ENCODE measurements at places on chromosomes 11 and 22.

DNA sequence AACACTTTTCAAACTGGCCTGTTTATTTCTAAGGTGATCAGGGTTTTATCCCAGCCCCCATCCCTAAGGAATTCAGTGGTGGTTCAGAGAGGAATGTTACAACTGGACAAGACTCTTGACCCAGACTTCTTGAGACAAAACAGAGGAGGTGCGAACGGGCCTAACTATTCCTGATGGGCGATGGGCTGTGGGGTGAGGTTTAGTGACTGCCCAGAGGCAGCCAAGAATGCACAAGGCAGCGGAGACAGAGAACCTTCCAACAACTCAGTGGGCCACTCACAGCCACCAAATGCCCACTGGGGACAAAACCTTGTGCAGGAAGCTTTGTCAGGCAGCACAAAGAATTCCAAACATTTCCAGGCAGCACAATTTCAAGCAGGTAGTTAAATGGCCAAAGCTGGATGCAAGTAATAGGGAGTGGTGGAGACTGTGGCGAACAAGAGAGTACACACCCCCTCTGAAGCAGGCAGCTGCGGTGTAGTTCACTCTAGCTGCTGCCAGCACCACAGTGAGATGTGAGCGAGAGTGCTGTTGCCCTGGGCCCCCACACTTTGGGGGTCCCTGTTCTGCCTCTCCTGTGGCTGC is 29.2 kb downstream of the SCUBE1 start:
- no peak for DNase-seq

DNA sequence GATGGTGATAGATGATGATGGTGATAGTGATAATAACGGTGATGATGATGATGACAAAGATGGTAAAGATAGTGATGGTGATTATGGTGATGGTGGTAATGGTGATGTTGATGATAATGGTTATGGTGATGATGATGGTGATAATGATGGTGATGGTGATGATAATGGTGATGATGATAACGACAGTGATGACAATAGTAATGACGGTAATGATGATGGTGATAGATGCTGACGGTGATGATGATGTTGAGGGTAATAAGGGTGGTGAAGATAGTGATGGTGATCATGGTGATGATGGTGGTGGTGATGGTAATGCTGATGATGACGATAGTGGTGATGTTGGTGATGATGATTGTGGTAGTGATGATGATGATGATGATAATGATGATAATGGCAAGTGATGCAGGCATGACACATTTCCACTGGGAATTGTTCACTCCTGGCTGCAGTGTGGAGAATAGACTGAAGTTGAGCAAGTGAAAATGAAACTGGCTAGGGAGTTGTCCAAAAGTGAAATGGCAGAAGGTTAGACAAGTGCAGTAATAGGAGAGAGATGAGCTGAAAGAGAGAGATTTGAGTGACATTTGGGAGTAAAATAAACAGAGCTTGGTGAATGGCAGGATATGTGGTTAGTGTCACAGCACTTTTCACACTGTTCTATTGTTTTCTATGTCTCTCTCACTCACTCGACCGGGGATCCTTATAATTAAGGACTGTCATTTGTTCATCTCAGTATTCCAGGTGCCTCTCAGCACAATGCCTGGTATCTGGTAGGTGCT is 992.5 kb downstream of the OPCML start:
- no peak for DNase-seq

- DNase-seq, result no peak
Observed at GRCh38 chr11:44208976-44209603, 100.8 kb downstream of the ALX4 start.

DNA sequence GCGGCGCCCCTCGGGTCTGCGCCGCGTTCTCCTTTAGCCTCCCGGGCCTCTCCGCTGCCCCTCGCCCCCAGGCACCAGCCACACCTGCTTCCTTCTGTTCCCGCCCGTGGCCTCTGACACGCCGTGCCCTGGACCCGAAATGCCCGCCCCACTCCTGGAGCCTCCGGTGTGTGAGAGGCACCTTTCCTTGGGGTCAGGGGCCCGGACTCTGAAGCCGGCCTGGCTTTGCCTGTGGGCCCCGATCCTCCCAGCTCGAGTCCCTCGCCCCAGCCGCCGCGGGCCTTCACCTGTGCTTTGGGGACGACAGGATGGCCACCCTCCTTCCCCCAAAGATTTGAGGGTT is 661 bp upstream of the CDPF1 start:
- peak; percentile 9 for DNase-seq

DNA sequence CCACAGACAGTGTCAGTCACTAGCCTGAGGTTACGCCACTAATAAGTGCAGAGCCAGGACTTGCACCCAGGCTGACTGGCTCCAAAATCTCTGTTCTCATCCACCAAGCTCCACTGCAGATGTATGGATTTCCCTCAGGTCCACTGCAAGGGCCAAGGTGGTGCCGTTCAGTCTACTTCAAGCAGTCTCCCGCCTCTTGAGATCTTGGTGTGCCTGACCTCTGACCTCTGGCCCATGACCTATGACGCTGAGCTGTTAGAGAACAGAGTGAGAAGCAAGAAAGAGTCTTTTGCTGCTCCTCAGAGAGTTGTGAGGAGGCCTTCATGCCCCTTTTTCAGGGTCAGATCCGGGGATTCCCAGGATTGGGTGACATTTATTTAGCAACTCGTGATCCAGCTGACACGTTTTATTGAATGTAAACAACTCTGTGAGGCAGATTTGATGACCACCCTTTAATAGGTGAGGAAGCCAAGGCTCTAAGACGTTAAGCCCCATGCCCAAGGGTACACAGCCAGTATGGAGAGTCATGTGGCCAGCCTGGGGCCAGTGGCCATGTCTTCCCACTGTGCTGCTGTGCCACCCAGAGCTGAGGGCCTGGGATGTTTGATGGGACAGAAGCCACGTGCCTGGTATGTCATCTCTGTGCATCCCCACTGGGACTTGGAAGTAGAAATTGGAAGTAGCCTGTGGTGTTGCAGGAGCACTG is 25.2 kb downstream of the DCPS start:
- DNase-seq, result no peak

DNA sequence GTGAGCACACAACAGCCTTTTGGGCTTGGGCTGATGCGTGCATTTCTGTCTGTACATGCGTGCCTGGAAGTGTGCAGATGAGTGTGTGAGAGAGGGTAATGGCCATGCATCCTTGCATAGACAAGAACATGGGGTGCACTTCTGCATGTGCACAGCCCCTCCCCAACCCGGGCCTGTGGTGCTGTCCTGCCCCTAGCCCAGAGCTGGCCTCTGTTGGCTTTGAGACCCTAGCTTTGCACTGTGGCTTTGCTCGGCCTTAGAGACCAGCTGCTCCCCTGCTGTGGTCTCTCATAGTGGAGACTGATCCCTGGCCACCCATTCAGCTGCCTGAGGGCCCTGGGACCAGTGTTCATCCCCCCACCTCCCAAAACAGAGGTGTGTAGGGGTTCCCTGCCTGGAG is 25.4 kb downstream of the ST3GAL4 start:
- DNase-seq, result no peak

DNA sequence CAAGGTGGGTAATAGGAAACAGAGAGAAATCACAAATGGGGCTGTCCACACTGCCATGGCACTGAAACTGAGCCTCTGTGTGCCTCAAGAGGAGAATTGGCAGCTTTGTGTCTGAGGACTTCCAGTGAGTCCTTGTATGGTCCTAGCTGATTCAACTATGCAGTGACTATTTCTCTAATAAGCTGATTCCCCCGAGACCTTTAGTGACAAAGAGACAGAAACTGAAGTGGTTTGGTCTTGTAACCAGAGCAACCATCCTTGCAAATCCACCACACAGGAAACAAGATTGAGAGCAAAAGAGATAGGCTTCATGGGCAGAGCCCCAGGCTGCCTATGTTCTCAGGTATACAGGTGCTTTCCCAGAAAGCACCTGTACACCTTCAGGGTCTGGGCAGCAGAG is 1038.5 kb downstream of the NTM start:
- DNase-seq, result no peak

DNA sequence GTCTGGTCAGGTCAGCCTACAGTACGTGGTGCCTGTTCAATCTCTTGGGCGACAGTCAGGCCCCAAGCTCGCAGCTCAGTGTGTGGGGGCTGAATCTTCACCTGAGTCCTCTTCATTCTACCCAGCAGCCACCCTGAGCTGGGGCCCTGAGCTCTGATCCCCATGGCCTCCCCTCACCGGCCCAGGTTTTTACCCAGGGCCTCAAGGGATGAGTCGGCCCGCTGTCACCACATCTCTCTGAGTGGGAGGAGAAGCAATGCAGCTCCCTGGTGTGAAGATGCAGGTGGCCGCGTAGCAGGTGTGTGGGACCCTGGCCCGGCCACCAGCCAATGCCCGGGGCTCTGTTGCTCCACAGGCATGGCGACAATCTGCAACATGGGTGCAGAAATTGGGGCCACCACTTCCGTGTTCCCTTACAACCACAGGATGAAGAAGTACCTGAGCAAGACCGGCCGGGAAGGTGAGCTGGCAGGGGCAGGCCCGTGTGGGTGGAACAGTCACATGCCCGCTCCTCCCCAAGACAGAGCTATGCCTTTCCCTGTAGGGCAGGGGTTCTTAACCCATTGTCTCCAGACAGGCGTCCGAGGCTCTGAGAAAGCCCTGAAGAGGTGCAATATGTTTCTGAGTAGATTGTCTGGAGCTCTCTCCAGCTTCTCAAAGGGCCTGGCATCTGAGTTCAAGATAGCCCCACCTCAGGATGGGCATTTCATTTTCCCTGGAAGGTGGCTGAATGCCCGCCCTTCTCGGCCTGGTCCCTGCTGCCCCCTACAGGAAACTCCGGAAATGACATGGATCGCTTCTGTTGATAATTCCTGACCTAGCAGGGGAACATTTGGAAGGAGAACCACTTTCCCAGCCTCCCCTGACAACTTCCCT is 26.9 kb downstream of the POLR3H start:
- peak; percentile 45 for DNase-seq

DNA sequence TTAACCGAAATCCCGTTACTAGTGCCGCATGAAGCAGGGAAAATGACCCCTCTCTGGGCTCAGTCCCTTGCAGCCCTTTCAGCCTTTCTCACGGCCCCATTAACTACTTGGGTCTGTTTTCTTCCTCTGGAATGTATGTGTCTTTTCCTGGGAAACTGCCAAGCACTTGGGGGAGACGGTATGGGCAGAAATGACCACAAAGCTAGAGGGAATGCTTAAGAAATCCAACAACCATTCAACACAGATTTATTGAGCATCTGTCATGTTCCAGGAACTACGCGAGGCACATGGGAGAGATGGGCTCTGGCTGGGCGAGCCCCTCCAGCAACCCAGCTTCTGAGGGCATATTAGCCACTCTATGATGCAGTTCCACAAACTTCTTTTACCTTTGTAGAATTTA is 462.6 kb downstream of the BUD13 start:
- no peak for DNase-seq

DNA sequence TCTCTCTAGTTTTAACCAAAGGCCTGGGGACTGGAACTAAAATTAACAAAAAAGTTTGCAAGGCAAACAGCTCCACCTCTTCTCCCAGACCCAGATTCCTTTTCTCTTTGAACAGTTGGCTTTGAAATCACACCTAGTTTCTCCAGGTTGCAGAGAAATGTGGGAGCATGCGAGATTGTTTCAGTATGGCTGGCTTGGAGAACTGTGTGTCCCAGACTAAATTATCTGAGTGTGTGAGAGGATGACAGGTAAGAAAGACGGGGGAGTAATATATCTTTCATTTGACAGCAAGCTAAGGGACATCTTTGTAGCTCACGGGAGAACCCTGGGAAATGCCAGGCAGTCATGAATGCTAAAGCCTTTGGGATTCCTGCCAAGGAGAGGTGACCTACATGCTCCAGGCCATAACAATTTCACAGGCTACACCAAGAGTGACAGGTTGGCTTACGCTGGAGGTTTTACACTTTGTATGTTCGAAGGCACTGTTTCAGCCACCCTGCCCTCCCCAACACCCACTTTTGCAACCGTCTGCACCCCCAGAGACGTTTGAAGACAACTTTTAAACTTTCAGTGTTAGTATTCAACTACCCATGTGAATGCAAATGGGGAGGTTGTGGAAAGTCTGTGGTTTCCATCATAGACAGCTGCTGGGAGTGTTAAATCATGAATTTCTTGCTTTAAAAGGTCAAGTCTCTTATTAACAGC is 109.3 kb upstream of the SNX19 start:
- no peak for DNase-seq

DNA sequence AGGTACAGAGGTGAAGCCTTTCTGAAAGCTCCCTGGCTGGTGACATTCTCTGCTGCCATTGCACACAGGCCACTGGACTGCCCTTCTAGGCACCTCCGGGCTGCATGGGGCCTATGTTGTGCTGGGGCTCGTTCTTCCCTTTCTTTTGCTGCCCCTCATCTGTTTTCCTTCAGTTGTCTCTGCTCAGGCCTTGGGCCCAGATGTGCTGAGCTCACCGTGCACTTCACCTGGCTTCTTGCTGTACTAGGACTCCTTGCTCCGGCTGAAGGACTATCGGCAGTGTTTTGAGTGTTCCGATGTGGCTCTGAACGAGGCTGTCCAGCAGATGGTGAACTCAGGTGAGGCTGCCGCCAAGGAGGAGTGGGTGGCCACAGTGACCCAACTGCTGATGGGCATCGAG is 59.4 kb downstream of the CABIN1 start:
- no peak for DNase-seq

- no peak for DNase-seq
Observed at GRCh38 chr22:44005524-44005923, 18.6 kb upstream of the PARVB start.

DNA sequence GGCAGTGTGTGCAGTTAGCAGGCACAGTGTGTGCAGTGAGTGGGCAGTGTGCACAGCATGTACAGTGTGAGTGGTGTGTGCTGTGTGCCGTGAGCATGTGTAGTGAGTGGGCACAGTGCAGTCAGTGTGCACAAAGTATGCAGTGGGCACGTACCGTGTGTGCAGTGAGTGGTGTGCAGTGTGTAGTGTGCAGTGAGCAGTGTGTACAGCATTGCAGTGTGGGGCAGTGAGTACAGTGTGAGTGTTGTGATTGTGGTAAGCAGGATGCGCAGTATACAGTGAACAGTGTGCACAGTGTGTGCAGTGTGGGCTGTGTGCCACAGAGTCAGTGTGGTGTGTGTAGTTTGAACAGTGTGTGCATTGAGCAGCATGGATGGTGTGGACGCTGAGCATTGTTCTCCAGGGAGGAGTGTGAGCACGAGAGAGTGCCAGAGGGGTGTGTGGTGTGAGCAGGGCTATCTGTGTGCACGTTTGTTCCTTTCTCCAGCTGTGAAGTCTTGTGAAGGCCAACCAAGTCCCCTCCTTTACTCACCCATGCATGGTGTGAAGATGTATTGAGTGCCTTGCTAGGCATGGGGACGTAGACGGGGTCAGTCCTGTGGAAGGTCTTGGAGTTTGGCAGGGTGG is 3.0 kb downstream of the SHANK3 start:
- no peak for DNase-seq

DNA sequence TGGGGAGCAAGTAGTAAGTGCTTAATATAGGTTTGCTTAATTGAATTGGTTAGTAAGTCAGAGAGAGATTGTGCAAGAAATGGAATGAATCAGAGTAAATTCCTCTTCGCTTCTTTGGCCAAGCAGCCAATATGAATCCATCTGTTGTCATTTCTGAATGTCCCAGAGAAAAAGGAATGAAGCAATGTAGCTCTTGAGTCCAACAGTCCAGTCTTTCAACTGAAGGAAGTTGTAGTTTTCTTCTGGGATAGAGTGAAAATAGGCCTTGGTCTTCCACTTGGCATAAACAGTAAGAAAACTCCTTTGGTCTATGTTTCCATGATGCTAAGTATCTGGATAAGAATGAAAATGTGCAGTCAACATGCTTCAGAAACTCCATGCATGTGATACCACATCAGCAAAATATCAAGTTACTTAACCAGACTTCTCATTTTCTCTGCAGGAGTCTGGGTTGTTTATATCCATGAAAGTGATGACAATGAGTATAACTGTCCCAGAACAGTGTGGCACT is 1.8 kb upstream of the FIBIN start:
- DNase-seq, result no peak

GRCh38 chr11:69385144-69385820 is 91.3 kb downstream of the MYEOV start:
- DNase-seq, result no peak

- no peak for DNase-seq
Observed at GRCh38 chr22:19720150-19720827, 3.0 kb upstream of the GP1BB start.

Data from activated naive CD4-positive, alpha-beta T cell treated with Interleukin-2 at 50 U/mL for 16 hours (primary cell).